MCF 10A (cell line): ENCODE measurements at places on chromosomes 3 and 15. TPM values are rescaled to one million over a fixed set of nuclear protein-coding genes. Genes with fewer than 3 reads are reported as not detected.

Gene ZKSCAN7
- total RNA-seq, result not detected in 2 replicates

Gene PEX11A
- total RNA-seq, result 3.4 and 3.9 TPM in 2 replicates

Gene RLBP1
- not detected in 2 replicates for total RNA-seq

Gene SCAMP5
- 0.54 and 0.96 TPM in 2 replicates for total RNA-seq

Gene TIMMDC1
- total RNA-seq, result 108 and 113 TPM in 2 replicates

Gene CDHR4
- 0.44 and 1.1 TPM in 2 replicates for total RNA-seq
